ENCODE measurements at places on chromosomes 6 and 20.

GRCh38 chr6:35192301-35192860, 21.4 kb upstream of the SCUBE3 start:
- no peak for DNase-seq

GRCh38 chr6:135801755-135802465, 49.6 kb upstream of the PDE7B start:
- DNase-seq = no peak

- no peak for DNase-seq
Observed at GRCh38 chr6:14584450-14584849, 466.9 kb downstream of the CD83 start.

DNA sequence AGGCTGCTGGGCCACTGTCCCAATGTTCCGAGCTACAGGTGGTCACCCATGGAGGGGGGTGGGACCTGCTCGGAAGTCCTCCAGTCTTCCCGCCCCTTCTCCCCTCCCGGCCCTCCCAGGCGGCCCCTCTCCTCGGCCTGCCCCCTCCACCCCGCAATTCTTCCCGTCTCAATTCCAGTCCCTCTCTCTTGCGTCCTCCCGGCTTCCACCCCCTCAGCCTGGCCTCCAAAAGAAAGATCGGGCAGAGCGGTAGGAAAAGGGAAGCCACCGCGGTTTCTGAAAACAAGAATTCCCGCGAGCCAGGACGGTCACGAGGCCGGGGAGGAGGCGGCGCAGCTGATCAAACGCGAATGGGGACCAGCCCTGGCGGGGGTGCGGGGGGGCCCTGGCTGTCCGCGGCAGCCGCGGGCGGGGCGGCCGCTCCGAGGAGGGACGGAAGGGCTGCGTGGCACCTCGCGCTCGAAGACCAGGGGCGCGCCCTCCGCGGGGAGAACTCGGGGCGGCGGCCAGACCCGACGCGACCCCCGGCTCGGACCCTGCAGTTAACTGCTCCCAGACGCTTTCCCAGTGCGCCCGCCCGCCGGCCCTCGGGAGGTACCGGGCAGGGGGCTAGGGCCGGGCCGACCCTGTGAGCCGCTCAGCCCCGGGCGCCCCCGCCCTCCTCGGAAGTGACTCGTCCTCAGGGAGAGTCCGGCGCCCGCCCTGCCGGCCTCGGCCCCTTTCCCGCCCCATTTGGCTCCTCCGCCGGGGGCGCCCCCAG, 1.0 kb downstream of the PXDC1 start:
- peak; percentile 87 for DNase-seq

DNA sequence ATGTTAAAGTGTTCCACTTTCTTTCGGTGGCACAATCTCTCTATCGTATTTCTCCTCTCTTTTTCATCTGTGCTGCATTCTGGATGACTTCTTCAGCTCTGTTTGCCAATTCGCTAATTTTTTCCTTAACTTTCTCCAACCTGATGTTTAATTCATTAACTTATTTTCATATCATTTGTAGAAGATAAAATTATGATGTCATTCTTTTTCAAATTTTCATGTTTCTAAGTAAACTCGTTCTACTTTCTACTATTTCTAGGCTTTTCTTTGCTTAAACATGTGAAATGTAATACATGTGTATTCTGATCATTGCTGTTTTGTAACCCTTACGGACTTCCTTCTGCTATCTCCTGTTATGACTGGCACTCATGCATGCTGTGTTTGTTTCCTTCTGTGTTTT, 648.4 kb downstream of the QKI start:
- DNase-seq = no peak

DNA sequence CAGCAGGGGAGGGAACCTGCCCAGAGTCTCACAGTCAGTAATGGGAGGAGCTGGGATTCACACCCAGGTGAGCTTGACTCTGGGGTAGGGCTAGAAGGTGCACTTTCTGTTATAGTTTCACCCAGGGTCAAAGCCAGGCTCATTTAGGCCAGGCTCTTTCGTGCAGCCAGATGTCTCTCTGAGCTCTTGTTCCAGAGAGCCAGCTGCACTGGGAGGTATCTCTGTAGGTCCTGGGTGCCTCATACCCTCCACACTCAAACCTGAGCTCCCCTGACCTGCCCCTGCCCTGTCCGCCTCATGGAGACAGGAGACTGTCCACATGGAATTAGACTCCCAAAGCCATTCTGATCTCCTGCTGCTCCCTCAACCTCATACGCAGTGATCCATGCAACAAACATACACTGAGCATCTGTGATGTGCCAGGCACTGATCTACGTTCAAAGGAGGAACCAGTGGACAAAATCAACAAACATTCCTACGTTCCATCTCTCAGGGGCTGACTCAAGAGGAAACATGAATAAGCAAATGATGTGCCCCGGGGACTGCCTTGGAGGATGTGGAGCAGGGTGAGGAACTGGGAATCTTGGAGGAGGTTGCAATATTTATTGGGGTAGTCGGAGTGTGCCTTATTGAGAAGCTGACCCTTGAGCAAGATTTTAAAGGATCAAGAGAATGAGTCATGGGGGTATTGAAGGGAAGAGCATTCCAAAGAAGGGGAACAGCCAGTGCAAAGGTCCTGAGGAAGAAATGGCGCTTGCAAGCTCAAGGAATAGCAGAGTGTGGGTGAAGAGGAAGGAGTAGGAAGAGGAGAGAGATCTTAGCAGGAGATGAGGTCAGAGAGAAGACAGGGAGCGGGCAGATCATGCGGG, 71.3 kb upstream of the TOX2 start:
- DNase-seq = peak; percentile 32

DNA sequence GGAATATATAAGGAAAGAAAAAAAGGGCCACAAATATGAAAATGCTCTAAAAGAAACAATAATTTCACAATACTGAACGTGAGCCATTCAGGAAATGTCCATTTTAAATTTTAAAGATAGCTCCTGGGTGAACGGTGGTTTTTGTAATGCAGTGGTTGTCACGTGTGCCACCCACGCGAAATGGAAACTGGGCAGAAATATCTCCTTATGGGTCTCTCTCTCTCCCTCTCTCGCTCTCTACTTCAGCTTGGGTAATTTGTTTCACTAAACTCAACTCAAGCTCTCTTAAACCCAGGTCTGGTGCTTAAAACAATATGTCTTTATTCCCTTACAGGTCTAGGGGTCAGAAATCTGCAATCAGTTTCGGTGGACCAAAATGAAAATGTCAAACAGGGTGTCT, 150.8 kb downstream of the OR2B2 start:
- DNase-seq = no peak

DNA sequence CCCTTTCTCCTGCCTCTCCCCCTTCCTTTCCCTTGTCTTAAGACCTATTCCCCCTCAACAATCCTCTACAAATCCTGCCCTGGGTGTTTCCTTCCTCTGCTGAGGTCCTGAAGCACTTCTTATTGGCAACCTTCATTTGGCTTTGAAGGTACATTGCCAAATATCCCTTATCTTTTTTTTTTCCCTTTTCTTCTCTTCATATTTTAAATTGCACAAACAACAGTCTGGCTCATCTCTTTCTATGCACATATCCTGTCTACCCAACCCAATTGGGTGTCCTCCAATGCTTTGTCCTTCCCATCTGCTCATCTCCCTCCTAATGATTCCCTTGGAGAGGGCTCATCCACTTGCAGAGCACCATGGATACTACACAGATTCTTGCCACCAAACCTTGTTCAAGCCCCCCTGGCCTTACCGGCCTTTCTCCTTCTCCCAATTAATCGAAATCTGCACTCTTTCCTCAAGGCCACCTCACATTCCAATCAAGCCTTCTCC, 537.9 kb upstream of the JARID2 start:
- DNase-seq = no peak

DNA sequence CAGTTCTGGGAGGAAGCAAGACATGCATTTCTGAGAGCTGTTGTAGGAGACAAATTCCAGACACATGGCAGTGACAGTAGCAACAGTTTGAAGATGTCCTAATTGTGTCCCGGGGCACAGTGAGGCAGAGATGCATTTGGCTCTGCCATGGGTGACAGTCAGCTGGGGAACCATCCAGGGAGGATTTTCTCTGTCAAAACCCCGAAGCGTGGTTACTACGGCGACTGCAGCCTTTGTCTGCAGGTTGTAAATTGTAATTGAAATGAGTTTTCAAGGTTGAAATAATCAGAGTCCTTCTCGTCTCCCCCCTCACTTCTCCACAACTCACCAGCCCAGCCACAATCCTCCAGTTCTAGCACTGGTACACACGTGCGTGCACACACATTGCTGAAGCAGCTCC, 100.1 kb downstream of the GRM4 start:
- no peak for DNase-seq

DNA sequence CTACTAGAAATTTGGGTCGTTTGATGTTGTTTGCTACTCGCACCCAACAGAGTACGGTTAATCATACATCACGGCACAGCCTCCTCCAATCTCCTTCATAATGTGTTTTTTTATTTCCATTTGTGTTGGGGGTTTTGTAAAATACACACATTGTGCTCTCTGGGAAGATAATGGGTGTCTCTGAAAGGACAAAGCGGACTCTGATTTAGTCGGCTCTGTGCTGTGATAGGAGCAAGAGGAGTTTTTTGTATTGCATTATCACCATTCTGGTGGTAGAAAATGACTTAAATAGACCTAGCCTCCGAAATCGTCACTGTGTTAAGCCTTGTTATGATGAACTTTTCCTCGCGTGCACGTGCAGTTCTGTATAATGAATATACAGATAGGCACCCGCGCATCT, 196.3 kb downstream of the CDH4 start:
- no peak for DNase-seq

DNA sequence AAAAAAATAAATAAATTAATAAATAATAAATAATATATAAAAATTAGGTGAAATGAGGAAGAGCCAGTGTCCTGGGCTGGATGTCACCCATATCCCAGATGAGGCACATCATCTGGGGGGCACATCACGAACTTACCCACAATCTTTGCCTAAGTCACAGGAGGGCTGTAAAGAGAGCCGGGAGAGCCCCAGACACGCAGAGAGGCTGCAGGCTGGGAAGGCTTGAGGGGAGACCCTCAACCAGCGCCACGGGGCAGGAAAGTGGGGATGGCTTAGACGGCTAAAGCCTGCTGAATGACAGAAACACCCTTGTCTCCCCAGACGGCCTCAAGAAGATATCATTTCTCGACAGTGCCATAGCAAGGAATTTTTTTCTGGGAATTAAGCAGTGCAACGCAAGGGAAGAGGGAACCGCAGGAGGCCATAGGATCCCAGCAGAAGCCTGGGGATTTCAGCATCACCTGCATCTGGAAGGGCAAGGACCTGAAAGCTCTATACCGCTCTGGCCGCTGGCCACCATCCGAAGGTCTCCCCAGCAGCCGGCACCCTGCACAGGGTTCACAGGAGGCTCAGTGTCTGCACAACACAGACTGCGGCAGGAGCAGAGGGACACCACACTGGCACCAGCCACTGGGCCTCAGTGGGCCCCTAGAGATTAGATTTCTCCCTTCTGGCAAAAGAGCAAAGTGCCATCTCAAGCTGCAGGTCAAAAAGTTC, 22.8 kb upstream of the NXT1 start:
- DNase-seq = no peak

DNA sequence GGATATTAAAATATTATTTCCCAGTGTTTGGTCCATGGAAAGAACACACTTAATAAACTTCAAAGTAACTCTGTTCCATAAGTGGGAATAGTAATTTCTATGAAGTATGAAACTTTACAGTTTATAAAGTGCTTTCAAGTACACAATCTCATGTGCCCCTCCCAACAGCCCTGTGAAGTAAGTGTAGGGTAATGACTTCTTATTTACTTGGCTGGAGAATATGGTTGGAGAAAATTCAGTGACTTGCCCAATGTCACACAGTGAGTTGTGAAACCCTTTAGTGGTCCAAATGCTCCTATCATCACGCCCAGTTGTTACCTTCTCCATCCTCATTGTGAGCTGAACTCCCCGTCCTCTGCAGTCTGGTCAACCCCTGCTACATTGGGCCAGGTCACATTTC, 141.2 kb downstream of the PDE7B start:
- no peak for DNase-seq

DNA sequence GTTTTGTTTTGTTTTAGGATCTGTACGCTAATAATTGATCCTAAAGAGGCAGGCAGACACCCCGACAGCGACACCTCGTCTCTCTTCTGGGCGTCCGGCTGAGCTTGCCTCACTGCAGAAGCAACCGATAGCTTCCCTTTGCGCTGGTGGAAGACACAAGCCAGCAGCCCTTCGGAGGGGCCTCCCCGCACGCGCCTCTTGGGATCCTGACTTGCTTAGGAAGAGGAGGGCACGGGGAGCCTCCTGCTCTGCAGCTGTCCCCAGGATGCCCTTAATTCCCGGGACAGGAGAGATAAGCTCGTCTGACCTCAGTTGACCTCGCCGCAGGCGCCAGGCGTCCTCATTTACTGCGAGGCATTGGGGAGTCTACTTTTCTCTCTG, 94.0 kb downstream of the CD83 start:
- DNase-seq = peak; percentile 69

GRCh38 chr6:155883334-155883731, 427.7 kb upstream of the NOX3 start:
- no peak for DNase-seq

DNA sequence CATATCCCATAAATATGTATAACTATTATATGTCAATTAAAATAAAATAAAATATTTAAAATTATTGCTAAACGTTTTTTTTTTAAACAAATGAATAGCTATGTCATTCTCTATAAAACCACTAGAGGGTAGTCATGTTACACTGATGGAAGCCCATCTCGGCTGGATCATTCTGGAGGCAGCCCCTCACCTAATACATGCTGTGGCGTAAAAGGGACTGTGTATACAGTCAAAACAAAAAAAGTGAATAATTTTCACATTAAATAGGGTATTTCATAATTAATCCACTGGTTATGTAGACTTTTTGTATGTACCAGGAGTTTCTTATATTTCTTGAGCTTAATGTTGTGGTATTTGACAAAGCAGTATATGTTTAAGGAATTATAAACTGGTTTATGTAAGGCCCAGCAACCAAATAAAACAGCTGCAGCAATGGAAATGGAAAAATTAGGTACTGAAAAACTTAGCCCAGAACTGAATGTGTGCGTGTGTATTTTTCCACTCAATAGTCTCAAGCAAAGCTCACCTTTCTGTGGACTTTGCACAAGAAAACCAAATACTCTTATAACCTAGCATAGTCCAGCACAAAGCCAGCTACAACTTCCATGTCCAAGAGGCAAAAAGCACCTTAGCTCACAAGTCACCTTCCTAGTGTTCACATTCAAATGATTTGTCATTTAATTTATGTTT, 81.7 kb downstream of the COL9A1 start:
- DNase-seq = no peak

DNA sequence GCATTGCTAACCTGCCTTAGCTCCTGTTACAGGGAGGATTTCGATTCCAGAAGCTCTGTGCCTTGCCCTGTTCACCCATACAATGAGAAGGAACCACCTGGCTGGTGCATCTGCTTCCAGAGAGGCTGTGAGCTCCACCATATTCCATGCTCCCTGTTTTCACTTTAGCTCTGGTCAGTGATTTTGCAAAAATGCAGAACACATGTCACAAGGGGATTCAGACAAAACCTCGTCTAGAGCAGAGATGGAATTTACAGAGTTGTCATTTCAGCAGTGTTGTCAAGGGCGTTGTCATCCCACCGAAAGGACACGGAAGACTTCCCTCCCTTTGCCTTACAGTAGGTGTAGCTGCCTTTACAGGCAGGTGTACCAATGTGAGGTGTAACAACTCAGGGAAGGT, 223.0 kb upstream of the ARID1B start:
- DNase-seq = no peak

GRCh38 chr6:100461917-100462705, 2.6 kb downstream of the SIM1 start:
- DNase-seq = no peak

All from left lobe of liver (tissue), 2 donors.